ENCODE measurements at places on chromosomes 2 and 18. TPM values are rescaled to one million over a fixed set of nuclear protein-coding genes. Genes with fewer than 3 reads are reported as not detected.

DNA sequence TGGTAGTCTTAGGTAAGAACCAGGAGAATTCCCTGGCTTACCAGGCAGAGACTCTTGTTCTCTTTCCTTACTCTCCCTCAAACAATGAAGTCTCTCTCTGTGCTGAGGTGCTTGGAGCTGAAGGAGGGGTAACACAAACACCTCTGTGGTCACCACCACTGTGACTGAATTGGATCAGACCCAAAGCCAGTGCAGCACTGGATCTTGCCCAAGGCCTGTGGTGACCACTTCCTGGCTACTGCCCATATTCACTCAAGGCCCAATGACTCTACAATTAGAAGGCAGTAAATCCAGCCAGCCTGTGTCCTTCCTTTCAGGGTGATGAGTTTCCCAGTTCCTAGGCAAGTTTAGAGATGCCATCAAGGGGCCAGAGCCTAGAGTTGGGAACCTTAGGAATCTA lies 706.8 kb downstream of the SLC4A3 start:
- no peaks in the 10 kb centered on the region for H3K4me1 ChIP-seq
- H3K27ac ChIP-seq = no peak overlapping the region
- H3K36me3 ChIP-seq = no peaks in the 10 kb centered on the region
- H3K27me3 ChIP-seq = no peaks in the 10 kb centered on the region
- no peak overlapping the region for H3K4me3 ChIP-seq

- H3K27ac ChIP-seq = no peak overlapping the region
- peaks cover 6% of the 10 kb centered on the region for H3K4me1 ChIP-seq
- H3K36me3 ChIP-seq = no peaks in the 10 kb centered on the region
- no peak overlapping the region for H3K4me3 ChIP-seq
- no peak for DNase-seq
Observed at GRCh38 chr18:23592911-23593310, 6.6 kb upstream of the NPC1 start.

DNA sequence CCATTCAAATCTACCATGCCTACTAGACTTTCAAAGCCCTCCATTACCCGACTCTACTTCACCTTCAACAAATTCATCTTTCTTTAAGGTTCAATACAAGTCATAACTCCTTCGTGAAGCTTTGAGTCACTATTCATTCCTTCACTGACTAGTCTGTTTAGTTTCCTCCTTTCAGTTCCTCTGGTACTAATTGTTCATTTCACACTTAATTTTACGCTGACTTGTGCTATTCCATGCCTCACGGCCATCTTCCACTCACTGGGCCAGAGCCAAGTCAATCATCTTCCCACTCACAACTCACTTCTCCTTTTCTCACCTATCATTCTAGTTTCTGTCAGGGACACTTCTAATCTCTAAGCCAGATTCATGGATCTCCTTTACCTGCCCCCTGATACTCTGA lies 136.2 kb downstream of the MTX2 start:
- no peak overlapping the region for H3K4me3 ChIP-seq
- no peaks in the 10 kb centered on the region for H3K4me1 ChIP-seq
- H3K27me3 ChIP-seq = no peaks in the 10 kb centered on the region
- no peak for DNase-seq
- no peaks in the 10 kb centered on the region for H3K36me3 ChIP-seq

- H3K4me3 ChIP-seq = peak overlapping the region; percentile 53
- peak overlapping the region; percentile 68 for H3K27ac ChIP-seq
- H3K4me1 ChIP-seq = peaks cover 66% of the 10 kb centered on the region
- no peak for DNase-seq
- H3K27me3 ChIP-seq = no peaks in the 10 kb centered on the region
- no peaks in the 10 kb centered on the region for H3K36me3 ChIP-seq
Observed at GRCh38 chr2:120866483-120867140, 130.9 kb downstream of the GLI2 start.

DNA sequence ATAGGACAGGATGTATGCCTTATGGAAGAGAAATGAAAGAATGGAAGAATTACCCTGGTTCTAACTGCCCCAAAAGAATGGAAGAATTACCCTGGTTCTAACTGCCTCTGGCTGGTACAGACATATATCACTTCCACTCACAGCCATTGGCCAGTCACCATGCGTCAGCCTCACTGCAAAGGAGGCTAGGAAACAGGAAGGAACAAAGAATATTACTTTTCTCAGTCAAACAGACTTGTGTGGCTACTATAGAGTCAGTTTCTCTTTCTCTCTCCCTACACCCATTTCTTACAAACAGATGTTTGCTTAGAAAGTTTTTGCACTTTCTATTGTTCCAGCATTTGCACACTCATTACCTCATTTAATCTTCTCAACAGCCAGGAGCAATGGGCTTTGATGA lies 1111.1 kb upstream of the KLHL29 start:
- H3K27ac ChIP-seq = no peak overlapping the region
- no peaks in the 10 kb centered on the region for H3K36me3 ChIP-seq
- no peak overlapping the region for H3K4me3 ChIP-seq
- H3K27me3 ChIP-seq = no peaks in the 10 kb centered on the region
- no peak for DNase-seq

DNA sequence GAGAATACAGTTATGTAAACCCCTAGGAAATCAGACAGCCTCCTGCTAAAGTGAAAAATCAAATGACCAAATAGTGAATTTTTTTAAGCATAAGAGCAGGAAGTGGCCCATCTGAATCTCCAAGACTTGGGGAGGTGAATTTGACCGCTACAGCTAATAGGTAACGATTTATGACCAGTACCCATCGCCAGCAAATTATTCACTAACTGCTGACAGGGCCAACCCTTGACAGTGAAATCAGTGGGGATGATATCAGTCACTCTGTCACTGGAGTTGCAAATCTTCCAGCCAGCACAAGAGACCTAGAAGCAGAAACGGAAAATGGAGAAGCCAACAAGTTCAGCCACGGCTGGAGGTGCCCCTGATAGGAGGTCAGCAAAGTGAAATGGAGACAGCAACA lies 164.3 kb upstream of the PIK3C3 start:
- no peak overlapping the region for H3K4me3 ChIP-seq
- DNase-seq = no peak
- H3K27me3 ChIP-seq = no peaks in the 10 kb centered on the region
- no peaks in the 10 kb centered on the region for H3K4me1 ChIP-seq
- no peak overlapping the region for H3K27ac ChIP-seq

- peak overlapping the region; percentile 77 for H3K4me3 ChIP-seq
- H3K27ac ChIP-seq = peak overlapping the region; percentile 86
- H3K36me3 ChIP-seq = no peaks in the 10 kb centered on the region
- peaks cover 16% of the 10 kb centered on the region for H3K4me1 ChIP-seq
- H3K27me3 ChIP-seq = no peaks in the 10 kb centered on the region
Observed at GRCh38 chr2:58045580-58046334, 849 bp upstream of the VRK2 start.

DNA sequence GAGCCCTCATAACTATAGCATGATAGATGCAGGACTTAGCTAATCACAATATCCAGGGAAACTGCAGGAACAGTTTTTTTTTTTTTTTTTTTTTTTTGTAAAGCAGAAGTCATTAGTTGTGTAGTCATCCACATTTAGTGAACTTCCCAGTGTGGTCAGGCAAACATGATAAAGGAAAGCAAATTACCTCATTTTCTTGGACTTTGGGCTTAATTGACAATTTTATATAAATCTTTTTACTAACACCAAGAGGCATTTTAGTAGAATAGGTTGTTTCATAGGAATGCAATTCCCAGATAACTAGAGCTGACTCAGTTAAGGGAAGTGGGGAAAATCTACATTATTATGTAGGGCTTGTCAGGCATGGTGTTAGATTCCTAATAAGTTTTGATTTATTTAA lies 142.7 kb upstream of the GCFC2 start:
- H3K4me1 ChIP-seq = peaks cover 18% of the 10 kb centered on the region
- H3K36me3 ChIP-seq = no peaks in the 10 kb centered on the region

DNA sequence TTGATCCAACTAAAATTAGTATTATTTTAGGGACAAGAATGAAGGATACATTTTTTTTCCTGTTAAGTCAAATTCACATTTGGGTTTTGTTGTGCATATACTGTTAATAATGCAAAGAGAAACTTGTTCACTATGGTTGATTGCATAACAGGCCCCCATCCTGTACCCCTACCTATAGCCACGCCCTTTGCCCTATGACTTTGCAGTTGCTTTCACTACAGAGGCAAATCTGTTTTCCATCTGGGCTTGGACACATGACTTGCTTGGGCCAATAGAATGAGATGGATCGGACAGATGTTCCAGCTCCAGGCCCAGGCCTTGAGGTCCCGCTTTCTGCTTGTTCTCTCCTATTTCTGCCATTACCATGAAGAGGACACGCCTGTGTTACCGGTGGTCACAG lies 278.5 kb upstream of the HNRNPA3 start:
- H3K4me3 ChIP-seq = no peak overlapping the region
- H3K27ac ChIP-seq = no peak overlapping the region
- no peaks in the 10 kb centered on the region for H3K4me1 ChIP-seq
- no peak for DNase-seq
- H3K36me3 ChIP-seq = no peaks in the 10 kb centered on the region

GRCh38 chr18:69840445-69840844 lies 107.2 kb downstream of the CD226 start:
- DNase-seq = peak; percentile 61
- peak overlapping the region; percentile 18 for H3K4me3 ChIP-seq
- no peak overlapping the region for H3K27ac ChIP-seq
- H3K27me3 ChIP-seq = no peaks in the 10 kb centered on the region

DNA sequence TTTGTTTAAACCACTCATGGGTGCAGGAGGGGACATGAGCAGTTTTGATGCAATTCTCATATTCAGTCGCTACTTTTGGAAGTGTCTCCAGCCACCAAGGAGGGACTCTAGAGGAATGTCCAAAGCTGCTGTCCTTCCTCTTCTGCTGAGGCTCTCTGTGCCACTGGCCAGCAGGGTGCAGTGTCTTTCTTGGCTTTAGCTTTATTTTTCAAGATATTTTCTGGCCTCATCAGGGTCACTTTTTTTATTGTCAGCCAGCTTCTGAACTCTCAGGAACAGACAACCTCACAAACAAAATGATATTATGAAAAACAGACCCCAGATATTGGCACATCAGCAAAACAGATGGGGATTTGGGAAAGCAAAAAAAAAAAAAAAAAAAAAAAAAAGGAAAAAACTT lies 289.3 kb upstream of the ZSWIM2 start:
- no peaks in the 10 kb centered on the region for H3K4me1 ChIP-seq
- no peak overlapping the region for H3K27ac ChIP-seq
- DNase-seq = peak; percentile 27
- no peak overlapping the region for H3K4me3 ChIP-seq

DNA sequence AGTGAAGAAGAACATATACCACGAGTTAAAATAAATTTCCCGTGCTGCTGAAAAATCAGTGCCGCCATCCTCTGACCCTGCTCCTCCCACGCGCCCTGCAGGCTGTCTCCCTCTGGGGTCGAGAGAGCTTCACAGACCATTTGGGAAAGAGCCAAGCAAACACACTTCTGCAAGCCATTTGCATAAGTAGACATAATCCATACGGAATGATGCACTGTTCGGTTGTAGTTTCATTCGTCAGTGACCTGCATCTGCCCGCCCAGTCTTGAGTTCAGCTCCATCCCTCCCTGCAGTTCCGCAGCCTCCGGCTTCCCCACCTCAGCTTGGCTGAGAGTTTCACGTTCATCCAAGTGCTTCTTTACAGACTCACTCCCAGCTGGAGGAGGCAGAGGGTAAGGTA lies 69.6 kb downstream of the TRAPPC12 start:
- no peaks in the 10 kb centered on the region for H3K27me3 ChIP-seq
- DNase-seq = no peak
- H3K4me3 ChIP-seq = no peak overlapping the region
- peaks cover 35% of the 10 kb centered on the region for H3K36me3 ChIP-seq

DNA sequence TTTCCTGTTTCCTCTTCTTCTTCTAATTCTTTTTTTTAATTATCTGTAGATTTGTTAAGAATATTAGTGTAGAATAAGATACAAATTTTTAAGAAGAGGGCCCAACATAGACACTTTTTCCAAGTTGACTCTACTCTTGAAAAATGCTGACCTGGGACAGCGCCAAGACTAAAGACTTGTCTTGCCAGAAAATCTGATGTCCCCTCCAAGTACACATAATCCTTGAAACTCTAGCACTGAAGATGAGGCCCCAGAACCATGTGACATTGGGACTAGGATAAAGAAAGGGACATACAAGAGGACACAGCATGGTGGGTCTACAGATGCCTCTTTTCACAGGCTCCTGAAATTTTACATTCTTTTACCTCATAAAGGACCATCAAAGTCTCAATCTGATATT lies 271.6 kb upstream of the SESTD1 start:
- DNase-seq = peak; percentile 2
- no peaks in the 10 kb centered on the region for H3K36me3 ChIP-seq
- no peak overlapping the region for H3K4me3 ChIP-seq
- H3K4me1 ChIP-seq = no peaks in the 10 kb centered on the region

DNA sequence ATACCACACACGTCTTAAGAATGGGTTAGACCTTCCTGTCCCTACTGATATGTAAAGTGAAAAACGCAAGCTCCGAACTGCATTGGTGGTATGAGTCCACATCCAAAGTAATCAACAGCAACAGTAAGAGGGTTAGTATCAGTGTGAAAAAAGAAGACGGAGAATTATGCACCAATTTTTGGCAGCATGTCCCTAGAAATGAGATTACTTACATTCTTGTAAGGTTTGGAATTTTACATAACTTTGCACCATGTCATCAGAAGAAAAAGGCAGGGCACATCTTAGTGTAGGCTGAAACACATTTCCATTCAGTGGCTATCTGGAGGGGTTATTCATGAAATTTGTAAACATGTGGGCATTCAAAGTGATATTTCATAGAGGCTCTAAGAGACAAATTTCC lies 88.2 kb downstream of the LONRF2 start:
- no peak overlapping the region for H3K27ac ChIP-seq
- H3K4me1 ChIP-seq = peaks cover 8% of the 10 kb centered on the region
- peak; percentile 84 for DNase-seq
- no peaks in the 10 kb centered on the region for H3K36me3 ChIP-seq

GRCh38 chr18:63831080-63831788 lies 56.0 kb downstream of the SERPINB7 start:
- DNase-seq = peak; percentile 84
- H3K4me3 ChIP-seq = no peak overlapping the region
- H3K27ac ChIP-seq = peak overlapping the region; percentile 49
- peaks cover 11% of the 10 kb centered on the region for H3K4me1 ChIP-seq

DNA sequence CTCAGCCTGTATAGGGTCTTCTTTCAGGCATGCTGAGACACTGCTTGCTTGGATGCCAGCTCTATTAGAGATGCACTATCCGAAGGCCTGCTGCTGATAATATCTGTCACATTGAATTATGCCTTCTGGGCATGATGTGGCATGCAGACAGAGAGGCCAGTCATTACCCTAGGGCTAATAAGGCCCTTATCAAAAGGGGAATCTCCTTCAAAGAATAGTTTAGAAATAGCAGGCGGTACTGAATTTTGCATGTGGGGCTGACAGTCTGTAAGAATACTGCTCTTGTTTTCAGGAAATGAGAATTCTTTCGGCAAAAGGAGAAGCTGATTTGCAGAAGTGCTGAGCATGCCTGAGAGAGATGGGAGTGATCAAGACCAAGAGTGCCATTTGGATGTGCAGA lies 13.1 kb upstream of the LHCGR start:
- no peaks in the 10 kb centered on the region for H3K4me1 ChIP-seq
- no peak for DNase-seq

Gene ACOXL
- total RNA-seq = 0.12 TPM

Gene FNDC4
- 6.9 TPM for total RNA-seq

Gene SALL3
- total RNA-seq = 7.7 TPM

Gene TFPI
- 52.9 TPM for total RNA-seq

Gene ADD2
- 4.8 TPM for total RNA-seq

Gene ANKRD23
- 2.5 TPM for total RNA-seq

Gene MDH1
- total RNA-seq = 177 TPM

Gene MC4R
- total RNA-seq = not detected

Data from astrocyte (in vitro differentiated cells and primary cell).